NCI-H69 (cell line): ENCODE measurements at places on chromosomes 12 and 14.

DNA sequence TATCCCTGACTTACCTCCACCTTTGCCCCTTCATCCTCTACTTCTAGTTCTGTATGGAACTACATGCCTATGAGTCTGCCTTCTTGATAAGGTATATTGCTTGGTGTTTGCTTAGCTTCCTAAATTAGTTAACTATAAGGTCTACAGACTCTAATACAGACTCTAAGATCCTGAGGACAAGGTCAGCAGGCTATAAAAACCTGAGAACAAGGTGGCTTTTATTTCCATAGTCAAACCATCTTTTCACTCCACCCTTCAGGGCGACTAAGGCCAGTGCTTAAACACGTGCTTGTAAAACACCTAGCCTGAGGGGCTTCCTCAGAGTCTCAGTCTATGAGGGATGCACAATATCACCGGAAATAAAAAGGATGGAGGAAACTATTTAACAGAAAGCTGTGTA lies 36.1 kb upstream of the COL2A1 start:
- DNase-seq, result peak; percentile 18

DNA sequence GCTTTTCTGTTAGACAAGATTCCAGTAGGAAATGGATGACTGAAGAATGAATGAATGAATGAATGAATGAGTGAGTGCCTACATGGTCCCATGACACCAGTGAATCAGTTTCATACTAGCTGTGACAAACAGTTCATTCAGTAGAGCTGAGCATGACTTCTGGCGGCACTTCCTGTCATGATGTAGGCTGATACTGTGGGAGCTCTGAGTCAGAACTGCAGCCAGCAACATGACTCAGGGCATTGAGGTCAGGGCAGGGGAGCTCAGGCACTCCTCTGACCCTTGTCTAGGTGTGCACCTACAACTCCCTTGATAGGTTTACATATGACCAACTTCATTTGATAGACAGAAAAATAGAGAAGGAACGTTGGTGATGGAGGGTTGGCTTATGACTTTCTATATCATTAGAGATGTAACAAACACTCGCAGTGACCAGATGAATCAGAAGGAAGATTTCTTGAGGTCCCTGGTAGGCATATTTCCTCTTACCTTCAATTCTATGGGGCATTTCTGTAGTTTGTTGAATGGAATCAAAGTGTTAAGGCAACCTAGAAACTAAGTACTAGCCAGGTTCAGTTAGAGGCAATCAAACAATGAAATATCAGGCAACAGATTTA lies 139.3 kb upstream of the ARHGAP5 start:
- peak; percentile 43 for DNase-seq

GRCh38 chr14:99245564-99246511 lies 26.2 kb downstream of the BCL11B start:
- no peak for DNase-seq

GRCh38 chr12:50203691-50204090 lies 36.5 kb upstream of the CERS5 start:
- DNase-seq, result no peak

- no peak for DNase-seq
These were observed 40.7 kb downstream of the NKX2-1 start for GRCh38 chr14:36479344-36479743.

DNA sequence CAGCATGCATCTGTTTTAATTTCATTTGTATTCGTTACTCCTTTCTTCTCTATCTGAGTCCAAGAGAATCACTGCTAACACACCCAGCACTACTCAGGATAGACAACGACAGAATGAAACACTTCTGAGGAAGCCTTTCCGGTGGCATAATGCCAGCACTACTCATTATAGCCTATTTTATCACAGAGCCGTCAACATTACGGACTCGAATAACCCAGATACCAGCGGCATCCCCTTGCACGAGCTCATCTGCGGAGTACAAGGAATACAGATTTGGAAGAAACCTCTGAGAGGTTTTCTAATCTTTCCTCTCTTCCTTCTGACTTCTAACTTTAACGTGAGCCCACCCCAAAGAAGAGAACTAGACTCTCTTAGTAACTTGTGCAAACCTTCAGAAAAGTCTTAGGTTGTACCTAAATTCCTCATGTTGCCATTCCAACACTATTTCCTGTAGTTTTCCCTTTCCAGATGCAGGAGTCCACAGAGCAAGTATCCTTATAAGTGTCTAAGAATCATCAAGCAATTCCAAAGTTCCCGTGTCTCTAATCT lies 248.1 kb downstream of the APAF1 start:
- peak; percentile 68 for DNase-seq

DNA sequence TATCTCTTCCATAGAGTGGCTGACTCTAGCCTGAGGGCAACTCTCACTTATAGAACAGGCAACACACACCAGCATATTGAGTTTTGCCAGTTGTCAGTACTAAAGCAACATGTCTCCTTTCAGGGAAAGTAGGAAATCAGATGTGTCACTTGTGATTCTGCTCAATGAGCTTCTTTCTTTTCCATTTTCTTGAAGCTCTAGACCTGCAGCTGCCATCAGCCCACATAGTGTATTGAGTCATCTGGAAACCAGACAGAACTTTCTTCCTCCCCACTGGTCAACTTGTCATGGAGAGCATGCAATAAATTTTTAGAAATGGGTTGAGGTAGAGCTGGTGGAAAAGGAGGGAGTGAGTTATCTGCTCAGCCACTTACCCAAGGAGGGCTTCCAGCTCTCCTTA lies 209.0 kb upstream of the PLEKHG7 start:
- no peak for DNase-seq
